Activated naive CD4-positive, alpha-beta T cell (primary cell): ENCODE measurements at places on chromosomes 6 and 20.
A peak's percentile ranks its signal among the peaks of the same experiment; 100 is the strongest.

GRCh38 chr6:42482174-42482573 lies 30.4 kb upstream of the TRERF1 start:
- DNase-seq, result no peak

DNA sequence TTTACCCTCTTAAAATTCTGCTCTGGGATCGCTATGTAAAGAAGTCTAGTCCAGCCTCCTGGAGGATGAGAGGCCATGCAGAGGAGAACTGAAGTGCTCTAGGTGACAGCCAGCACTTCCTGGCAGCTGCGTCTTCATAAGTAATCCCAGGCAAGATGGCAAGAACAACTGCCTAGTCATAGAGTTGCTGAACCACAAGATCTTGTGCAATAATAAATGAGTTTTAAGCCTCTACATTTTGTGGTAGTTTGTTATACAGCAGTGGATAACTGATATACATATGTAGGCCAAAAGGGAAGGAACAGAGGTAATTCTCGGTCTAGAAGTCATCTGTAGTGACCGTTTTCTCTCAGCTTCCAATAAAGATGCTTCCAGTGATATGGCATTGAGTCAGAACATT lies 103.8 kb upstream of the FLRT3 start:
- DNase-seq, result no peak

DNA sequence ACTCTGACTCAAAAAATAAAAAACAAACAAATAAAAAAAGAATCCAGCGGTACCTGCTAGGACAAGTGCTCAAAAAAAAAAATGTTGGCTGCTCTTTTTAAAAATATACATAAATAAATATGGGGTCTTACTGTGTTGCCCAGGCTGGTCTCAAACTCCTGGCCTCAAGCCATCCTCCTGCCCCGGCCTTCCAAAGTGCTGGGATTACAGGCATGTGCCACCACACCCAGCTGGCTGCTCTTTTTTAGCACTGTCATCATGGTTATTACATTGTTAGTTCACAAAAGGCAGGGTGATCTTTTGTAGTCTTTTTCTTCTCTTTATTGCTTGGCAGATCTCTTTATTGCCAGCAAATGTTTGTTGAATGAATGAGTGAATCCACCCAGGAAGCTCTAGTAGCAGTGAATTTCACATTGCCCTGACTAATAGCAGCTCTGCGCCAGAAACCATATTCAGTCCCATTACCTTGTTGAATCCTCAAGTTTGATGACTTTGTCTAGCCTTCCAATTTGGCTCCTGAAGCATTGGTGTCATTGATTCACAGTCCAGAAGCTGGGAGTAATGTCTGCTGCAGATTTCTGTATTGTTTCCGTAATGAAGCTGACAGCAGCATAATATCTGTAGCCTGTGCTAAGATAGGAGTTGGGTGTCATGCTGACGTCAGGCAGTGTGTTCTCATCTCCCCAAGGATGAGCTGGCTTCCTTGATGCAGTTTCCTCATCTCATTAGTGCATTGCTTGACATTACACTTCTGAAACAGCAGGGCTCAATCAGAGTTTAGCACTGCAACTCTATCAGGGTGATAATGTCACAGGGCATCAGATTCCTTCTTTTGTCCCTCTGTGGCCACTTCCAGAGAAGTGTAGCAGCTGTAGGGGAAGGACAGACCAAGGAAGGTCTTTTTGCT lies 84.9 kb upstream of the TGM3 start:
- no peak for DNase-seq

DNA sequence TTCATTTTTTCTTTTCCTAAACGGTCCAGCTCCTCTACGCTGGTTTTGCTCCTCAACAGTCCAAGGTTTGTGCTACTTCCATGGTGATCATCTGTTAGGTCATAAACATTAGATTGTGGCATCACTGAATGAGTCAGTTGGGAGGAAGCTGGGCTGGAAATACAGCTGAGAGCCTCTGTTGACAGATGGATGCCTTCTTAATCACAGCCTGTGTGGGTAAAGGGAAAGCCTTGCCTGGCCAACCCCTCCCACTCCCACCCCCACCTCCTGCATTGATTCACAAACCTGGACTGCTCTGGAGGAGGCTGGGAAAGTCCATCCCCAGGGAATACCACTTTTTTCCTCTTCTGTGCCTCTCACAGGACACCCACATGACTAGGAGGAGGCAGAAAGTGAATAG lies 180.6 kb upstream of the CCN2 start:
- no peak for DNase-seq

DNA sequence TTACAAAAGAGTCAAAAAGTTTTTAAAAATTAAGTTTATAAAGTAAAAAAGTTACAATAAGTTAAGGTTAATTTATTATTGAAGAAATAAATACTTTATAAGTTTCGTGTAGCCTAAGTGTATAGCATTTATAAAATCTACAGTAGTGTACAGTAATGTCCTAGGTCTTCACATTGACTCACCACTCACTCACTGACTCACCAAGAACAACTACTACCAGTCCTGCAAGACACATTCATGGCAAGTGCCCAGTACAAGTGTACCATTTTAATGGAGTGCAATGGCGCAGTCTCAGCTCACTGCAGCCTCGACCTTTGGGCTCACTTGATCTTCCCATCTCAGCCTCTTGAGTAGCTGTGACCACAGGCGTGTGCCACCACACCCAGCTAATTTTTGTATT lies 128.2 kb downstream of the GPX5 start:
- DNase-seq, result no peak

DNA sequence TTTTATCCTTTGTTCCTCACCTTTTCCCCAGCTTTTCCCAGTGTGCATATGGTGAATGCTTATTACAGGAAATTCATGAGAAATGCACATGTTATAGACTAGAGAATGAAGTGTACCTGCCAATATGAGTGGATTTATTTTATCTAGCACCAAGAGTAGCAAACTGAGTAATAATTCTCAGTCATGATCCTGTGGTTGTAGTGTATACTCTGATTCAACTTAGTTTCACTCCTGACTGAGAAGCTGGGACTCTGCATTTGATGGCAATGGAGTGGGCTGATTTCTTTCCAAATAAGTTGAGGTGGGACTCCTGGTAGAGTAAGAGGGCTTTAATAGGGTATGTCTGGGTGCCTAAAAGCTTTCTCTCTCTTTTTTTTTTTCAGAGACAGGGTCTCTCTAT lies 4.0 kb downstream of the ABT1 start:
- no peak for DNase-seq

- DNase-seq, result no peak
These were observed 39.2 kb upstream of the B3GAT2 start for GRCh38 chr6:70996106-70996505.

GRCh38 chr6:35429463-35429862 lies 22.7 kb upstream of the FANCE start:
- no peak for DNase-seq

DNA sequence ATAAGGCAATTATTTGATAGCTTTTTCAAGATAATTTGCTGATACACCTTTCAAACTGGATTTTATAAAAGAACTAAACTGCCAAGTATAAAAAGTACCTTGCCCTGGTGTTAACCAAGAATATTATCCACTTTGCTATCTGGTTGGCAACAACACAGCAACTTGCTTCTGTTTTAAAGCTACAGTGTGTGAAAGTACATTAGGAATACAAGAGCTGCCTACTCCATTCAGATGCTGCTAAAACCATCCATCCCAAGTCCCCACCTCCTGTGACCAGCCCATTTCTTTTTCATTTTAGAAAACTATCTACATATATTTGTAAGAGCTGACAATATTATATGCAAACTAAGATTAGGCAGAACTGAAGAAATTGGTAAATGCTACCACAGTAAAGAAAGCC lies 12.8 kb downstream of the CLDN20 start:
- no peak for DNase-seq

DNA sequence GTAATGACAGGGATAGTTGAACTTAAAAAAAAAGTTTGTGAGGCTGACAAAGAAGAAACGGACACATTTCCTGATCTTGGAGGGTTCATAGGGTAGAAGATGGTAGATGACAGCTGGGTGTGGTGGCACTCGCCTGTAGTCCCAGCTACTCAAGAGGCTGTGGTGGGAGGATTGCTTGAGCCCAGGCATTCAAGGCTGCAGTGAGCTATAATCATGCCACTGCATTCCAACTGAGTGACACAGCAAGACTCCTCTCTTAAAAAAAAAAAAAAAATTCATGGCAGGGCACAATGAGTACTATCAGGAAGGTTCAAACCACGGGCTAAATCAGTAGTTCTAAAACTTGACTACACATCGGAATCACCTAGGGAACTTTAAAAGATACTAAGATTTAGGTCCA lies 2.0 kb upstream of the MICA start:
- no peak for DNase-seq

GRCh38 chr20:1001911-1002681 lies at the start of gene RSPO4:
RSPO4 (minus strand) TSS chr20:1002311; CDS start chr20:1002164, 147 bp downstream.
- no peak for DNase-seq

- DNase-seq, result no peak
These were observed 5.9 kb downstream of the HSPA12B start for GRCh38 chr20:3738111-3739053.

- DNase-seq, result peak; percentile 15
These were observed 58.7 kb downstream of the VAPB start for GRCh38 chr20:58447511-58448391.

GRCh38 chr6:13369591-13369990 lies 41.3 kb upstream of the TBC1D7 start:
- DNase-seq, result no peak

DNA sequence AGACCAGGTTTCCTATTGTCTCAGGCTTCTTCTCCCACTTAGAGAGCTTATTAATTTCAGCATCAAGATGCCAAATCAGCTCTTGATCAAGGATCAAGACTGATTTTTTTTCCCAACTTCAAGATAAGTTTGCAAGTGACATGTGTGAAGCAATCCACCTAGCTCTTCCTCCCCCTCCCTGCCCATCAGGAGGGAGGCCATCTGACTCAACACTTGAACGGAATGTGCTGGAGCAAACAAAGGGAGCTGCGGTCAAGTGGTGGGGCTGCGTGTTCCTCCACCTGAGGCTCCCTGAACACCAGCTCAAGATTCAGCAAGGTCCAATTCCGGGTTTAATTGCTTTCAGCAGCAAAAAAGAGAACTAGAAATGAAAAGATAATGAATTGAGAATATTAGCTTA lies 38.7 kb downstream of the TTI1 start:
- DNase-seq, result no peak

- DNase-seq, result no peak
These were observed 11.6 kb downstream of the PDCD2 start for GRCh38 chr6:170572704-170573466.

DNA sequence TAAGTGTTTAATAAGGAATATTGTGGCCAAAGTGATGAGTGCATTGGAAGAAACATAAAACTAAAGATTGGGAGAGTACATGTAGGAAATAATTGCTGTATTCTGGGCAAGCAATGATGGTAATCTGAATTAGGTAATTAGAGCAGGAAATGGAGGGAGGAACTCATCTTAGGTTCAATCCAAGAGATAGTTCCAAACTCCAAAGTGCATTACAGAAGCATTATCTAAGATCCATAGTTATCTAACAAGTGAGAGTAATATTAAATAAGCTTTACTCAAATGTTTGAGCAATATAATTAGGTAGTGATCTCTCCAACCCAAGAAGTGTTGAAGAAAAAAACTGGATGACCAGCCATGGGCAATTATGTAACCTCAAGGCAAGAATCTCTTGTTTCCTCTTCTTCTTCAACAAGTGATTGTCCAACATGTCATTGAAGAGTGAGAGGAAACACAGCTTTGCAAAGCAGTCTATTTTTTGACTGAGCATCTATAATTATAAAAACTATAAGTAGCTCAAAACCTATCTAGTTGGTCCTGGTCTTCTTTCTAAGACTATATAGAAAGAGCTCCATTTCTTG lies 181.2 kb upstream of the TNFAIP3 start:
- DNase-seq, result no peak

- DNase-seq, result no peak
These were observed 52.2 kb downstream of the TOP1 start for GRCh38 chr20:41080866-41081265.
